ENCODE measurements at places on chromosomes 7 and 10. TPM values are rescaled to one million over a fixed set of nuclear protein-coding genes. Genes with fewer than 3 reads are reported as not detected.
A peak's percentile ranks its signal among the peaks of the same experiment; 100 is the strongest.

GRCh38 chr7:12770227-12770975 is 83.0 kb downstream of the ARL4A start:
- DNase-seq, result peak; percentile 58

DNA sequence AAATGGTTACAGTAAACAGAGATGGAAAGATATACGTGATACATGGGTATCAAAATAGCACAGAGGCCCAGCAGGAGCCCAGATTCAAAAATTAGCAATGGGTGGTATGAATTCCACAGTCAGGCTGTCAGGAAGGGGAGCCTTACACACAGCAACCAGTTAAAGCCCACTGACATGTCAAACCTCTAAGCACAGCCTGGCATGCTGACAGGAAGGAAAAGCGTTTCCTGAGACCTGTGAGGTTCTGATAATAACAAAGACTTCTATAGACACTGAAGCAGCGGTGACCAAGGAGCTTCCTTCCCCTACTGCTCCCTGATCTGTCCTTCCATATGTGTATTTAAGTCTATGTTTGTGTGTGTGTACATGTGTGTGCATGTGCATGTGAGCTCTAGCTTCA is 89.9 kb downstream of the PHYHIPL start:
- no peak for DNase-seq

DNA sequence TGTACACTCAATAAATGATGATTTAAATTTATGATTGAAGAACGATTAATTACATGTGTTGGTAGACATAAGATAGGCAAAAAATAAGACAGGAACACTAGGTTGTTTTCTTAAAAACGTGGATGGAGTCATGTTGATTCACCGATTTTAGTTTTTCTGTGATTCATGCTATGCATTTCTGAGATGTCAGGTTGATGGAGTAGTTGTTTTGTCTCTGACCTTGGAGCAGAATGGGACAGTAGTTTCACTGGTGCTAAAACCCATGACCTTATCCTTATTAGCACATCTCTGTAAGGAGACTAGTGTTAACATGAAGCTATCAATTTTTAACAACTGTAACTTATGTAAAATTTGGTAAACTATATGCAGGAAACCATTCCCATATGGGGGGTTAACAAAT is 611.6 kb upstream of the FZD8 start:
- DNase-seq, result no peak

- DNase-seq, result no peak
These were observed 6.0 kb upstream of the REEP3 start for GRCh38 chr10:63515002-63515763.

GRCh38 chr7:4054158-4054557 is 627.9 kb upstream of the FOXK1 start:
- DNase-seq, result no peak

- peak; percentile 59 for DNase-seq
These were observed 31.7 kb downstream of the HTRA1 start for GRCh38 chr10:122492999-122493481.

- DNase-seq, result no peak
These were observed 330.4 kb downstream of the KIF20B start for GRCh38 chr10:90031776-90032175.

DNA sequence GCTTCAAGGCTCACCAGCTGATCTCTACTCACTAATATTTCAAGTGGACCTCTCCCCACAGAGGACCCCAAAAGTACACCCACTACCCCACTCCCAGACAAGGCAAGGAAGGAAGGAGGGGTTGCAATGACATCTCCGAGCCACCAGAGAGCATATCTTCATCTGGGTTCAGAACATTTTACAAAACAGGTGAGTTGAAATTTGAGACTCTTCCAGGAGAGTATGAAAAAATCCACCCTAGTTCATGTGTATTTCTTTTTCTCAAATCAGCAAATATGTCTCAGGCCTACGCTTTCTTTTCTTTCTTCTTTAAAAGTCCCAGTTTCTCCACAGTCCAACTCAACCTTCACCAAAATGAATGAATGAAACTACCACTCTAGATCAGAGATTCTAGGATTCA is 61.9 kb downstream of the SGMS1 start:
- DNase-seq, result no peak

DNA sequence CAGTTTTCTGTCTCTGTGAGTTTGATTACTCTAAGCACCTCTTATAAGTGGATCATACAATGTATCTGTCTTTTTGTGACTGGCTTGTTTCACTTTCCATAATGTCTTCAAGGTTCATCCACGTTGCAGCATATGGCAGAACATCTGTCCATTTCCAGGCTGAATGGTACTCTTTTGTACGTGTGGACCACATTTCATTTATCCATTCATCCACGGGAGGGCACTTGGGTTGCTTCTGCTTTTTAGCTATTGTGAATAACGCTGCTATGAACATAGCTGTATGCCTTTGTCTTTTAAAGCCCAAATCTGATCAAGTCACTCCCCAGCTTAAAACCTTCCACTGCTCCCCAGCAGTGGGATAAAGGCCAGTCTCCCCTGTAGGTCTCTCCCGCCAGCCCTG is 31.5 kb downstream of the EGFR start:
- DNase-seq, result no peak

DNA sequence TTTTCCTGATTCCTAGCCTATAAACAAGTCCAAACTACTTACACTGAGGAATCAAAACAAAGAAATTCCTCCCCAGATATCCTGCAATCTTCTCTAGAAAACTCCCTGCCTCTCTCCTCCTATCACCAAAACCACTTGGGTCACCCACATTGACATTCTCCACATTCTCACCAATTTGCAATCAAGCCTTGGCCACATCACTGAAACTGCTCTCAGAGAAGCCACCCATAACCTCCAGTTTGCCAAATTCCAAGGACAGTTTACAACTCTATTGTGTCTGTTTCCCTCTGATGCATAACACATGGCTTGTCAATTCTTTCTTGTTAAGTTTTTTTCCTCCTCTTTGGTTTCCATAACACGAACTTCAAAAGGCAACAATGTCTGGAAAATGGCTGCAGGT is 233.5 kb downstream of the XPNPEP1 start:
- DNase-seq, result no peak

- DNase-seq, result no peak
These were observed 197.3 kb upstream of the SHH start for GRCh38 chr7:156009569-156009968.

DNA sequence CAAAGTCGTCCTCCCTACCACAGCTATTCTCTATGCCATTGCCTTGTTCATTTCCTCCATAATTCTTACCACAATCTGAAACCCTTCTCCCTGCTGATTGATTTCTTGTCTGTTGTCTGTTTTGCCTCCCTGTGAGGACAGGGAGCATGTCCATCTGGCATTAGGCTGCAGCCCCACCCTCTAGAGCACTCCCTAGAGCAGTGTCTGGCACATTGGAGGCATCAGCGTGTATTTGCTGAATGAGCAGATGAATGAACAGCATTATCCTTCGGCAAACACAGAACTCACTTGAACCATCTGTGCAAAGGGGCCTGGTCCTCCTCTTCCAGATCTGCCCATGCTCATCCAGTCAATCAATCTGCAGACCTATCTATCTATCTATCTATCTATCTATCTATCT is 5.1 kb upstream of the DMBT1 start:
- DNase-seq, result no peak

DNA sequence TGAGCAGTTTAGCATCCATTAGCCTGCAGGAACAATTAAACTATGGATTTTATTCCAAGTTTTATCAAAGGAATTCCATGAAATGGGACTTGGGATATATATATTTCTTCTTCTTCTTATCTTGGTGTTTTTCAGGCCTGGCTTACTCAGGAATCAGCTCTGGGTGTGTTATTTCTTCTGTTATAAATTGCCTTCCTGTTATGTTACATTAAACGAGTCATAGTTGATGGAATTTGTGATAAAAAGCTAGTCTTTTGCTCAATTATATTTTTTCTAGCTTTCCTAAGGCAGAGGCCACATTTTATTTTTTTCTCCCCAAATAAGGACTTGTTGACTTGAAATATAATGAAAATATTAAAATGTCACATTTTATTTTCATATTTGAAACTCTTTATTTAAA is 141.3 kb downstream of the EPC1 start:
- no peak for DNase-seq

DNA sequence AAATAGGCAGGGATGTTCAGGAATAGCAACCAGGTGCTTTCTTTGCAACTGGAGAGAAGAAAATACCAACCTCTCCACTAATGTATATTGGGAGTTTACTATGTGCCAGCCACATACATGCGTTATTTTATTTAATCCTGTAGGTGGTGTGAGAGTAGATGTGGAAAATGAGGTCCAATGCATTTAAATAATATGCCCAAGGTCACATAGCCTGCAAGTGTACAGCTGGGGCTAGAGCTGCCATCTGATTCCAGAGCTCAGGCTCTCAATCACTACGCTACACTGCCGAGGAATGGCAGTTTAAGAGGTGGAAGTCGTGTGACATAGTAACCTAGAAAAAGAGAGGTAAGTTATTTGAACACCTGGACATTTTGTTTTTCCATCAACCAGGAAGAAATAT is 277.0 kb downstream of the EXOC4 start:
- no peak for DNase-seq

DNA sequence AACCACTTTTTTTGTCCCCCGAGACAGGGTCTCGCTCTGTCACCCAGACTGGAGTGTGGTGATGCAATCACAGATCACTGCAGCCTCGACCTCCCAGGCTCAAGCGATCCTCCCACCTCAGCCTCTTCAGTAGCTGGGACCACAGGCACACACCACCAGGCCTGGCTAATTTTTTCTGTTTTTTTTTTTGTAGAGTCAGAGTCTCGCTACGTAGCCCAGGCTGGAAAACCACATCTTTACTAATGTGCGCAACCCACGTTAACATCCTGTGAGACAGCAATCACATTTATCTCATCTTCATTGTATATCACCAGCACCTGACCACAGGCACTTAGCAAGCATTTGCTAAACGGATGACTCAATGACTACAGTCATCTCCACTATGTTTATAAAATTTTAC is 77.8 kb upstream of the ATP6V0A4 start:
- no peak for DNase-seq

GRCh38 chr10:121754666-121755065 is 156.4 kb upstream of the FGFR2 start:
- DNase-seq, result no peak

GRCh38 chr10:126049759-126050700 is 153.7 kb downstream of the FANK1 start:
- no peak for DNase-seq

GRCh38 chr7:133709036-133709880 is 417.9 kb upstream of the LRGUK start:
- no peak for DNase-seq

GRCh38 chr10:42475168-42476098 is 162.9 kb downstream of the ZNF33B start:
- no peak for DNase-seq

DNA sequence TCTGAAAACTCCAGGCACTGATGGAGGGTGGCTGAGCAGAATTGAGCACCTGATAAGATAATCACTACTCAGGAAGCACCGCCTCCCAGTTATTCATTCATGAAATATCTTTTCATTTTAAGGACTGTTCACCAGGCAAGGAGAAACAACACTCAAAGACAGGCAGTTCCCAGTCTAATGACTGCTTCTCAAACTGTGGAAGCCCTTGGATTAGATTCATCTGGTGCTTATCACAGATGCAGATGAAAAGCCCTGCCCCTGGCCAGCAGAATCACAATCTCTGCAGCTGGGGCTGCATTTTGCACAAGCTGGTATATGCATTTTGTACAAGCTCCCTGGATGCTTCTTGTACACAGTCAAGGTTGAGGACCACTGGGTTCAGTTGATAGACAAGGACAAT is 109.7 kb downstream of the ELMO1 start:
- no peak for DNase-seq

DNA sequence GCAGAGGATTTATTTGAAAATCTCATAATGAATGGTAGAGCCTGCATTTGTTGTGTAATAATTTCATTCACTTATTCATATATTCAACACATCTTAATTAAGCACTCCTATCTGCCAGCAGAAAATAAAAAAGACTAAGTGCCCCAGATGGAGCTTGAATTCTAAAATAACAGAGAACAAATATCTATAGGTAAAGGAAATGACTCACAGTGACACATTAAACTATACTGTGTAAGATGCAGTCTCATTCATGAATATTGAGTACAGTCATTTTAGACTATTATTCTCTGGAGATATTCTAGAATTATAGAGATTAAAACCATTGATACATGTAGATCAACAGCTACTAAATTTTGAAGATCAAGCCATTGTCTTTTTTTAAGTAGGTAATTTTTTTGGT is 72.1 kb downstream of the PTPRZ1 start:
- no peak for DNase-seq

DNA sequence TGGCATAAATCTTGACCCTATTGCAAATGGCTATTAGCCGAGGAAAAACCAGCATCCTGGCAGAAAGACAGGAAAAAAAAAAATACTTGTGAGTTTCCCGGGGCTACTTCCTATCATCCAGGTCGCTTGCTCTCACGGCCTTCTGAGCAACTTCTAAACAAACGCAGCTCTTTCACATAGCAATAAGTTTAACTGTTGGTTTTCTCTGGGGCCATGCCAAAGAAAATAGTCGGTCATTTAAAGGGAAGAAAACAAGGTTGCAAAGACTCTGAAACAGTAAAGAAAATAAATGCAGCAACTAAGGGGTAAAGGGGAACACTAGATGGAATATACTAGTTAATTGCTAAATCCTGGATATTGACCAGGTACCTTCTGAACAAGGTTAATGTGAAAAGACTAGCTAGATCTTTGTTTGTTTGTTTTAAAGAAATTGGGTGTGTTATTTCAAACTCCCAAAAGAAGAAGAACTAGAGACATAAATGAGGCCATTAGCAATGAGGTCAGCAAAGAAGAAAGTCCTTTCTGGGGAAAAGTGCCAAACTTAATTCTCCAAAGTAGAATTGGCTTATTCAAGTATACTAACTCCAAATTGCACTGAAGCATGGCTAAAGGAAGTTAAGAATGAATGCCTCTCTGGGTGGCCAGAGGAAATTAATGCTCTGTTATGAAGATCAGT is 54.2 kb downstream of the SLC39A12 start:
- no peak for DNase-seq

GRCh38 chr10:84007482-84007881 is 131.8 kb upstream of the GHITM start:
- no peak for DNase-seq

GRCh38 chr10:17041626-17042520 is 87.7 kb downstream of the CUBN start:
- no peak for DNase-seq

The POLR2J gene
- 43.6 TPM for total RNA-seq

The C10orf95 gene
- 0.46 TPM for total RNA-seq

The COL26A1 gene
- total RNA-seq, result 0.29 TPM

The METTL2B gene
- 19.4 TPM for total RNA-seq

The BRAT1 gene
- total RNA-seq, result 35.2 TPM

The IPMK gene
- 6.4 TPM for total RNA-seq

The OR6V1 gene
- not detected for total RNA-seq

The CPA4 gene
- 0.43 TPM for total RNA-seq

The CYP2C9 gene
- 125 TPM for total RNA-seq

The MDFIC gene
- 13.7 TPM for total RNA-seq

The ACHE gene
- 8.4 TPM for total RNA-seq

The SRGN gene
- 91.4 TPM for total RNA-seq

The FOXP2 gene
- total RNA-seq, result 10.1 TPM

The SLC26A5 gene
- total RNA-seq, result 0.23 TPM

The ANK3 gene
- total RNA-seq, result 169 TPM
